ENCODE measurements at places on chromosomes 4 and X.

- DNase-seq: no peak
These were observed 42.6 kb upstream of the HOPX start for GRCh38 chr4:56723659-56724230.

GRCh38 chr4:174036111-174036510 lies 247.4 kb downstream of the FBXO8 start:
- no peak for DNase-seq

- DNase-seq: no peak
These were observed 401.0 kb downstream of the FSTL5 start for GRCh38 chr4:161762796-161763195.

GRCh38 chrX:2159861-2160260 lies 340.9 kb downstream of the DHRSX start:
- DNase-seq: no peak

- no peak for DNase-seq
These were observed 2.3 kb upstream of the BTC start for GRCh38 chr4:74796631-74797030.

DNA sequence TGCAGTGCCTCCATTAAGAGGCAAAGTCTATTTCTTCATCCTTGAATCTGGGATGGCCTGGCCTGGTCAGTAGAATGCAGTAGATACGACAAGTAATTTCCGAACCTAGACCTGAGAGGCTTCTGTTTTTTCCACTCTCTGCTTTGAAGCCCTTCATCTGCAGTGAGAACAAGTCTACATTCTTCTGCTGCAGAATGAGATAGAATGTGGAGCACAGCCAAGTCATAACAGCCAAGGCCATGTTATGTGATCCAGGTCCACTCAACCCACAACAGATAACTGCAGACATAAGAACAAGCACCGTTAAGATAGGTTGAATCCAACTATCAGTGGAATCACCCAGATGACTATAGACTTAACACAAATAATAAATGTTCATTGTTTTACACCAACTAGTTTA lies 1297.7 kb downstream of the C4orf33 start:
- DNase-seq: no peak

GRCh38 chr4:184693056-184693455 lies 40.8 kb downstream of the CENPU start:
- no peak for DNase-seq

DNA sequence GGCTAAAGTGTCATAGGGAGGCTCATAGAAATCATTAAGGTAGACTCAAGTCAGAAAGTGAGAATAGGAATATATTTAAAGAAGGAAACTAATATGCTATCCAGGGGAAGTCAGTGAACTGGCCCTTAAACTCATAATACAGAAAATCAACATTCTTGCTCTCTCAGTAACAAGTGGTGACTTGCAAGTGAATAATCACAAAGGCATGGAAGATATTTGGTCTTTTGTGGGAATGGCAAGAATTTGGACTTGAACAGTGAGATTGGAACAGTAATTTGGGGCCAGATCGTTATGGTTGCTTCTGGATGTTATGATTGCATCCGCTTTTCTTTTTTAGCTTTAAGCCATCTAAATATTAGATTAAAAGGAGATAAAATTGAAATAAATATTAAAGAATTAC lies 103.8 kb downstream of the TBC1D19 start:
- DNase-seq: no peak

DNA sequence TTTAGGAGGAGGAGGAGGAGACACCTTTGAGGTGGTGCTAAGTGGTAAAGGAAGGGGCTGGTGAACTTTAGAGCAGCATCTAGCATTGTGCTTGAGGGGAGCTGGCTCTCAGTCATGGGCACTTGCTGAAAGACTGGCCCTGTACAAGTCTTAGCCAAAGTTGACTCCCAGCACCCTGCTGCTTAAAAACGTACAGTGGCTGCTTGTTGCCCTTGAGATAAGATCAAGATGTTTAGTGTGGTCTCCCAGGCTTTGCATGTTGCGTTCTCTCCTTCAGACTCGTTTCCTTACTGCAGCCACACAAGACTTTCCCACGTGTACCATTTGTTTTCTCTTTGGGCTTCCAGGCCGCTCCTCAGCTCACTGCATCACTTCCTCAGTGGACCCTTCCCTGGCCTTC lies 1.8 kb downstream of the MED28 start:
- DNase-seq: no peak

DNA sequence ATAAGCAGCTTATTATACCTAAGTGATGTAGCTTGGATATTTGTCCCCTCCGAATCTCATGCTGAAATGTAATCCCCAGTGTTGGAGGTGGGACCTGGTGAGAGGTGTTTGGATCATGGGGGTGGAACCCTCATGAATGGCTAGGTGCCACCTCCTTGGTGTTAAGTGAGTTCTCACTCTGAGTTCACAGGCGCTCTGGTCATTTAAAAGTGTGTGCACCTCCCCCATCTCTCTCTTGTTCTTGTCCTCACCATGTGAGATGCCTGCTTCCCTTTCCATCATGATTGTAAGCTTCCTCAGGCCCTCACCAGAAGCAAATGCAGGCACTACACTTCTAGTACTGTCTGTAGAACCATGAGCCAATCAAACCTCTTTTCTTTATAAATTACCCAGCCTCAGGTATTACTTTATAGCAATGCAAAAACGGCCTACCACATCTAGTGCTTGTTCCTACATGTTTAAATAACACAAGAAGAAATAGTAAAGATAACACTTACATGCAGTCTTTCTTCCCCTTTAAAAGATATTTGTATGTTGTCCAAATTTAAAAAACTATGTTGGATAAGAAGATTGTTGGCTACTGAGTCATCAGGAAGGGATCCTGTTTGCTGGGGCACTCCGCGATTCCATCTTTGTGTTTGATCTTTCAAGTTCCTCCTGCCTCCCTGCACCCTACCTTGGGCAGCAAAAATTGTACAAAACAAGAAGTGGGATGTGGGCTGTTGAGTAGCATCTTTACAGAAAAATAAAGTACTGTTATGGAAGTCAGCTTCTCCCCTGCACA lies 29.7 kb downstream of the PPP1R2C start:
- DNase-seq: no peak

DNA sequence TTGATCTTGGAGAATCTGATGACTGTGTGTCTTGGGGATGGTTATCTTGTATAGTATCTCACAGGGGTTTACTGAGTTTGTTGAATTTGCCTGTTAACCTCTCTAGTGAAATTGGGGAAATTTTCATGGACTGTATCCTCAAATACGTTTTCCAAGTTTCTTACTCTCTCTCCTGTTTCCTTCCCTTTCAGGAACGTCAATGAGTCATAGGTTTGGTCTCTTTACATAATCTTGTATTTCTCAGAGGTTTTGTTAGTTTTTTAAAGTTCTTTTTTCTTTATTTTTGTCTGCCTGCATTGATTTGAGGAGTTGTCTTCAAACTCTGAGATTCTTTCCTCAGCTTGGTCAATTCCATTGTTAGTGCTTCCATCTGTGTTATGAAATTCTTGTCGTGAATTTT lies 227.7 kb upstream of the GPRIN3 start:
- no peak for DNase-seq

GRCh38 chr4:159298502-159298901 lies 195.6 kb downstream of the RAPGEF2 start:
- no peak for DNase-seq

GRCh38 chr4:52824603-52825459 lies 37.3 kb upstream of the RASL11B start:
- peak; percentile 29 for DNase-seq

DNA sequence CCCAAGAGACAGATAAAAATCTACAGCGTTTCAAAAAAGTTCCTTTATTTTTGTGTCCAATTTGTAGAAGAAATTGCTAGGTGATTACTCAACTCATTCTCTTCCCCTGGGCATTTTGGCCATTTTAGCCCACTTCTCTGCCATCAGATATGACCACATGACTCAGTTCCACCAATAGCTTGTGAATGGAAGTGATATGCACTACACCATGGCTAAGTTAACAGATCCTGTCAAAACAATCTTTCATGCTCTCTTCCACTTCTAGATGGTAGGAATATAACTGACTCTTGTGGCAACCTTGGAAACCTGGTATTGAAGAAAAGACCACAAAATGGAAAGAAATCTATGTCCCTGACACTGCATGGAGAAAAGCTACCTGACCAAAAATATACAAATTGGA lies 26.2 kb upstream of the FREM3 start:
- DNase-seq: no peak

GRCh38 chr4:26522478-26522877 lies 32.2 kb upstream of the CCKAR start:
- DNase-seq: no peak

DNA sequence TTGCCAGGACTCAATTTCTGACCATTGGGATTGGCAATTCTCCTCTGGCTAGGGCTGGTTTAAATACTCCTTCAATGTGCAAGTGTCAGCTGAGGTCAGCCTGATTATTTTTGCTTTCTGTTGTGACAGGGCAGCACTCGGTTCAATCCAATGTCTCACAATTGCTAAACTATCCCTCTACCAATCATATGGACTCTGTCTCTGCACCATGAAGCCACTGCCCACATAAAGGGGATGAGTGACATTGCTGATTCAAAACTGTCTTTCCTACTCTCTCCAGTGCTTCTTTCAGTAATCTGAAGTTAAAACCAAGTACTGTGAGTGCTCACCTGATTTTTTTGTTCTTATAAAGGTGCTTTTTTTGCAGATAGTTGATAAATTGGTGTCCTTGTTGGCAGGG lies 1030.7 kb downstream of the GLUD2 start:
- no peak for DNase-seq

- no peak for DNase-seq
These were observed 65.2 kb downstream of the FBXO8 start for GRCh38 chr4:174218127-174218790.

GRCh38 chrX:18465051-18465450 lies 39.6 kb downstream of the CDKL5 start:
- DNase-seq: no peak

DNA sequence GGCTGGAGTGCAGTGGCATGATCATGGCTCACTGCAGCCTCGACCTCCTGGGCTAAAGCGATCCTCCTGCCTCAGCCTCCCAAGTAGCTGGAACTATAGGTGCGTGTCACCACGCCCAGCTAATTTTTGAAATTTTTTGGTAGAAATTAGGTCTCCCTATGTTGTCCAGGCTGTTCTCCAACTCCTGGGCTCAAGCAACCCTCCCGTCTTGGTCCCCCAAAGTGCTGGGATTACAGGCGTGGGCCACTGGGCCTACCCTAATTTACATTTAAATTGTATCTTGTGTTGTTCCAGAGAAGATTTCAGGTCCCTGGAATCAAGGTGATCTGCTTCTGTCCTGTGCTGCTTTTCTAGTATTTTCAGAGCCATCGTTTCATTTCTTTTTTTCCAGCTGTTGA lies 1.2 kb upstream of the LRPAP1 start:
- DNase-seq: no peak

- DNase-seq: no peak
These were observed 149.0 kb downstream of the MID1 start for GRCh38 chrX:10471418-10471817.

DNA sequence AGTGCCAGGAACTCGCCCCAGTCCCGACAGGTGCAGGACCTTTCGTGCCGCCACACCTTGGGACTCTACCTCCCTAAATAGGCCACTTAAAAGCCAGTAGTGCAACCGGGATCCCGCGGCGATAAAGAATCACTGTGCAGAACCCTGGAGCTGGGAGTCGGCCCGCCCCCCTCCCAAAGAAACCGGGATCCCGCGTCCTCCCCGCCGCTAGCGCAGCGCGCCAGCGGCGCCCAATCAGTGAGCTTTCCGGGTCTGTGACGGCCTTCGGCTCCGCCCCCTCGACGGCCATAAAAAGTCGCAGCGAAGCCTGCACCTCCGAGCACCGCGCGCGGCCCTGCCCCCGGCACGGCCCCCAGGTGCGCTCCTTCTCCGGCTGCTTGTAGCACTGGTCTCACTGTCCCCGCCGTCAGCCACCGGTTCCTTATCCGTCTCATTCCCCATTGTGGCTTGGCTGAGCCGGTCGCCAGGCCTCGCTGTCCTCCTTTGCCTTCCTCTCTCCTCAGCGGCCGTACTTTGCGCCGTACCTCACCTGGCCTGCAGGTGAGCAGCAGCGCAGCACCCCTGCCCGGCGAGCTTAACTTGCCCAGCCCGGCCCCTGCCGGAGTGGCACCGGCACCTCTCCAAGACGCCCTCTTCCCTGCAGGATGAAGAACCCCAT lies at the start of gene LRAT:
TSS of gene LRAT (plus strand) at position 318 of the 658 bp plus-strand sequence. CDS start at position 645, 327 bp downstream.
- DNase-seq: no peak

Measured in SHP77 treated with DMSO at 0.1 percent for 48 hours (cell line).